Fibroblast of skin of abdomen (primary cell): ENCODE measurements at places on chromosomes 13 and 19.

DNA sequence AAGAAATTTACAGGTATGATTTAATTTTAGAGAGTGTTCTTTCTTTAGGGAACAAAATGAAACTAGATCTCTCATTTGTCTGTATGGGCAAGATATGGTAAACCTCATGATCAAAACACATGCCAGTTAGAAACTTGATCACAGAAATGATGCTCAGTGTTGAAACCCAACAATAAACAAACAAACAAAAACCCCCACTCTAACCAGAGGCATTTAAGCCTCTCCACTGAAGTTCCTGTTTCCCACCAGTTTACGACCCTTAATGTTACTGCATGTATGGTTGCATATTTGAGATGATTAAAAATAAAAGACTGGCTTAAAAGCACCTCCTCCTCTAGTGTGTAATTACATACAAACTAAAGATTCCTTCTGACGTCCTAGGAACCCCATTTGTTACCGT, 293.3 kb upstream of the MAB21L1 start:
- DNase-seq: no peak

DNA sequence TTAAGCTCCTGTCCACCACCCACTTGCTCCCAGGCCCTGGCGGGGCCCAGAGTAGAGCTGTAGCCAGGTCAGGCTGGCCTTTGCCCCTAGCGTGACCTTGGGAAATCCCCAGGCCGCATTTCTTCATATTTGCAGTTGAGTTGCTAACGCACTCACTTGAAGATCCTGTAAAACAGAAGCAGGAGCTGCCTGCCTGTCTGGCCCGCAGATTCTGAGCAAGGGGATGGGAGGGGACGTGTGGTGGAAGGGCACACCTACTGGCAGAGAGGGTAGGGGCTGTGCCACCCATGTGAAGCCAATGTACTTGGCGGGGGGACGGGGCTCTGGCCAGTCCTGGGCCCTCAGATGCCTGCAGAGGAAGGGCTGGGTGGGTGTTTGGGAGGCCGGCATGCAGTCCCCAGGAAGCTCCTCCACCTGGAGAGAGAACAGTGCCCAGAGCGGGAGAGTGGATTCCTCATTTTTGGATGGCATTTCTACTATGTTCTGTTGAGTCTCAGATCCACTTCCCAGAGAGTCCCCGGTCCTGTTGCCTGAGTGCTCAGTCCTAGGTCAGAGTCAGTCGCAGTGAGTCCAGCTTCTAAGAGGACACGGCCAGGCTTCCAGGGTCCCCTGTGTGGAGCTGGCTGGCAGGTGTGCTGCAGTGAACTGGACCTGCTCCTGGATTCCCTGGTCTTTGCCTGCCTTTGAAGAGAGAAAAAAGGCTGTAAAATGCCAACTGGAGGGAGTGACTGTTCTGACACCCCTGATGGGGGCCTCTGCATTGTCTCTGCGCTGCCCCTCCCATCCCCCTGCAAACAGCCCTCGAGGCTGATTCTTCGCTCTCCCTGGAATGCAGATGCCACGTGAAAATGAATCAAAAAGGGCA, 62.9 kb downstream of the GGACT start:
- no peak for DNase-seq

GRCh38 chr13:73254827-73255226, 196.0 kb downstream of the KLF5 start:
- DNase-seq: no peak

DNA sequence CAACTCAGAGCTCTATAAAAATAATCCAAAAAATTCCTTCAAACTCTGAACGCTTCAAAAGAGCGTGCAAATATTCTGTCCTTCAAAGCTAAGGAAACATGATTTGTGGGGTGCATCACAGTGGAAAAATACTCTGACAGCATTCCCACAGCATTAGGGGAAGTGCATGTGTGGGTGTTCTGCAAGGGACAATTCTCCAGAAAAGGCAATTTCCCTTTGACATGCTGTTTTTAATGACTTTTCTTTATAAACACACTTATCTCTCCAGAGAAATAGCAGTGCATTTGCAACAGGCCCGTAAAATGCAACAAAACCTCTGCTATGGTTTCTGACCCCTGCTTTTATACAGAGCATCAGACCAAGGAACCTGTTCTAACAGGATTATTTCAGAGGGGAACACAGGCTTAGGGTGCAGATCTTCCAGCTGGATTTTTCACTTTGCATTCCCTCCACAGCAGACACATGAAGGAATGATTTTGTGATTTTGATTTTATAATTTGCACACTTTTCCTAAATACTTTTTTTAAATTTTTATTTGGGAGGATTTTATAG, 42.6 kb downstream of the KL start:
- no peak for DNase-seq

DNA sequence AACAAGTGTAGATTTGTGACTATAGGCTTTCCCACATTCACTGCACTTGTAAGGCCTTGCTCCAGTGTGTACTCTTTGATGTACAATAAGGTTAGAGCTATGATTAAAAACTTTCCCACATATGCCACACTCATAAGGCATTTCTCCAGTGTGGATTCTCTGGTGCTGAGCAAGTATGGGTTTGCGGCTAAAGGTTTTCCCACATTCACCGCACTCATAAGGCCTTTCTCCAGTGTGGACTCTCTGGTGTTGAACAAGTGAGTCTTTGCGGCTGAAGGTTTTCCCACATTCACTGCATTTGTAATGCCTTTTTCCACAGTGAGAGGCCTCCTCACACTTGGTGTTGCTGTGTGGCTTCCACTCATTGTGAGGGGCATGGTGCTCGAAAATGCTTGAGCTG, 3.7 kb downstream of the ZNF772 start:
- DNase-seq: no peak

- DNase-seq: peak; percentile 95
These were observed 135.0 kb upstream of the KL start for GRCh38 chr13:32881074-32881776.

DNA sequence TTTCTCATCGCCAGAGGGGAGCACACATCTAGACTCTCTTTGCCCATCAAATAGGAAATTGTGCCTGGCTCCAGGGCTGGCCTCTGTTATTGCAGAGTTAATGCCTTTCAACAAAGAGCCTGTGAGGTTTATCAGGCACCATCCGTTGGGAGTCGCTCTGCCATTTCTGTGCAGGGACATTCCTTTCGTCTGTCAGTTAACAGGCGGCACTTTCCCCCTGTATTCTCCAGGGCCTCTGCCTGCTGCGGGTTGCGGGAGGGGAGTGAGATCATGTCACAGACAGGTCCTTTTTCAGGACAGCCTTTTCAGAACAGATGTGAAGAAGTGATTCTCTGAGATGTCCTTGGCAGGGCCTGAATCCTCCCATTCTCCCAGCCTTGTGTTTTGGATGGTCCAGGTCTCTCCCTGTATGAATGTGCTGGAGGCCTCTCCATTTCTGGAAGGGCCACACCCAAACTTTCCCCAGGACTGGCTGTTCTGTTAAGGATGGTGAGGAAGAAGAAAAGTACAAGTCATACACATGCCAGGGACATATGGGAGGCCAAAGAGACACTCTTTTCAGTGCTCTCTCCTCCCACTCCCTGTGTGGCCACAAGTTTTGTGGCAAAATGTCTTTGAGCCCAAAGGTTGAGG, 14.9 kb downstream of the SERP2 start:
- no peak for DNase-seq

DNA sequence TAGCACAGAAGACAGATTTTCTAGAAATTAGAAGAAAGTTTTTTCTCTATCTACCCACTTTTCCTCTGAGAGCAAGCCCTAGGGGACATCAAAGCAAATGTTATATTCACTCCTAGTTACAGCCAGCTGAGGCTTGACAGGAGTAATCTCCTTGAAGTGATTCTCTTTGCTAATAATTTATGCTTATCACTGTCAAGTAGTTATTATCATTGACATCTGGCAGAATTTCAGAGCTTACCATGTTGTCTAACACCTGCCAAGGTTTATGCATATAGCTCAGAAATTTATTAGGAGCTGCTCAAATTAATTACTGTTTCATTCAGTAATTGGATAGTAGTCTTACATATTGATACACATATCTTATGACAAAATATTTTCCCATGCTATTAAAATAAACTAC, 465.9 kb upstream of the ATXN8OS start:
- no peak for DNase-seq

- peak; percentile 70 for DNase-seq
These were observed 43.9 kb downstream of the CERS4 start for GRCh38 chr19:8252922-8253589.

- no peak for DNase-seq
These were observed 13.7 kb upstream of the SIGLEC10 start for GRCh38 chr19:51431124-51431523.

GRCh38 chr13:33262594-33262993, 23.0 kb downstream of the STARD13 start:
- no peak for DNase-seq

DNA sequence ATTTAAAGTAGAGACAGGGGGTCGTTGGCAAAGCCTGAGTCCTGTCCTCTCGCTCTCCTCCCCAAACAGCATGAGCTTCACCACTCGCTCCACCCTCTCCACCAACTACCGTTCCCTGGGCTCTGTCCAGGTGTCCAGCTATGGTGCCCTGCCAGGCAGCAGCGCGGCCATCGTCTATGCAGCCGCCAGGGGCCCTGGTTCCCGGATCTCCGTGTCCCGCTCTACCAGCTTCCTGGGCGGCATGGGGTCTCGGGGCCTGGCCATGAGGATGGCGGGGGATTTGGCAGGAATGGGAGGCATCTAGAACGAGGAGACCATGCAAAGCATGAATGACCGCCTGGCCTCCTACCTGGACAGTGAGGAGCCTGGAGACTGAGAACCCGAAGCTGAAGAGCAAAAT, 1117.2 kb upstream of the MIR17HG start:
- DNase-seq: no peak

DNA sequence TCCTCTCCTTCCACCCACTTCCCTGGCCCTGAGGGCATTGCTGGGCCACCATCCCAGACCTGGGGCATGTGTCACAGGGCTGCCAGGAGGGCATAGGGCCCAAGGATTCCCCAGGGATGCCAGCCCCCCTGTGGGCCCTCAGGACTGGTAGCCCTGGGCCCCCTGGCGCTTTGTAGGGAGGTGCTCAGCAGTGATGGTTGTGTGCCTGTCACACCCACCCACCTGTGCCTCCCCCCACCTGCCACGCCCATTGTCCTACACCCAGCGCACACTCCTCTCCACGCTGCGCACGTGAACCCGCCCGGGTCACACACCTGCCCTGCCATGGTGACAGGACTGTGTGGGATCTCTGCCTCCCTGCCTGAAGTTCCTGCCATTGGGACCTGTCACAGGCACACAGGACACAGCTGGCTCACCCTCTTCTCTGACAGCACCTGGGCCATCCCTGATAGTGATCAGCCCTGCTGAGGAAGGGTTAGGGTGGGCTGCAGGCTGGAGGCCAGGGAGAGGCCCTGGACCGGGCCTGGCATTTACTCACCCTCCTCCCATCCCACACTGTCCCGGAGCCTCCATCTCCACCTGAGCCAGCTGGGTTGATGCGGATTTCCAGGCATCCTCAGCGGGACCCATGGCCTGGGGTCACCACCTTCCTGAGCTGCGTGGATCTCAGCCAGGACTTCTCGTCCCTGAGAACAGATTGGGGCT, 23.9 kb downstream of the WTIP start:
- DNase-seq: no peak

GRCh38 chr13:104281910-104282309, 1215.7 kb upstream of the SLC10A2 start:
- no peak for DNase-seq

DNA sequence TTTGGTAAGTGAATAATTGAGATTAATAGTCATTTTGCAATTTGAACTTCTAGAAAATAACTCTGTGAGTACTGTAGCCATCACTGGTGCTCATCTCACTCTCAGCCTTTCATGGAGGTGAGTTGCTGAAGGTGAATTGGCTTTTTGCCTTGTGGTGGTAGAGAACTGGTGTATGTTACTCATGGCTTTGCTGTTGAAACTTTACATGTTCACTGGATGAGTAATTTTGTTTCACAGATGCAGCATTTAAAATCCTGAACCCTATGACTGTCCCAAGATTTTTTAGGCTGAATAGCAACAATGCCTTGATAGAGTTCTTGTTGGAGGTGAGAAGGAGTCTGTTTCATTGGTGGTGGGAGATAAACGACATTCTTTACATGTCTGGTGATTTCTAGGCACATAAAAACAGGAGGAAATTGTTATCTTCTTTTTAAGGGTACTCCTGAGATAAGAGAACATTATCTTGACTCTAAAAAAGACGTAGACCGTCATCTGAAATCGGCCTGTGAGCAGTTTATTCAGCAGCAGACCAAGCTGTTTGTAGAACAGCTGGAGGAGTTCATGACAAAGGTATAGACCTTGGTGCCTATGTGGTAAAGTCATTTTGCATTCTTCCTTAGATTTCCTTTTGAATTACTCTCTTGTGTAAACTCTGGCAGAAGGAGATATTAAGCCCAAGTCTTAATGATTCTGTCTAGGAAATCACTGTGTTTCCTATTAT, 53.9 kb downstream of the COG3 start:
- DNase-seq: peak; percentile 50

DNA sequence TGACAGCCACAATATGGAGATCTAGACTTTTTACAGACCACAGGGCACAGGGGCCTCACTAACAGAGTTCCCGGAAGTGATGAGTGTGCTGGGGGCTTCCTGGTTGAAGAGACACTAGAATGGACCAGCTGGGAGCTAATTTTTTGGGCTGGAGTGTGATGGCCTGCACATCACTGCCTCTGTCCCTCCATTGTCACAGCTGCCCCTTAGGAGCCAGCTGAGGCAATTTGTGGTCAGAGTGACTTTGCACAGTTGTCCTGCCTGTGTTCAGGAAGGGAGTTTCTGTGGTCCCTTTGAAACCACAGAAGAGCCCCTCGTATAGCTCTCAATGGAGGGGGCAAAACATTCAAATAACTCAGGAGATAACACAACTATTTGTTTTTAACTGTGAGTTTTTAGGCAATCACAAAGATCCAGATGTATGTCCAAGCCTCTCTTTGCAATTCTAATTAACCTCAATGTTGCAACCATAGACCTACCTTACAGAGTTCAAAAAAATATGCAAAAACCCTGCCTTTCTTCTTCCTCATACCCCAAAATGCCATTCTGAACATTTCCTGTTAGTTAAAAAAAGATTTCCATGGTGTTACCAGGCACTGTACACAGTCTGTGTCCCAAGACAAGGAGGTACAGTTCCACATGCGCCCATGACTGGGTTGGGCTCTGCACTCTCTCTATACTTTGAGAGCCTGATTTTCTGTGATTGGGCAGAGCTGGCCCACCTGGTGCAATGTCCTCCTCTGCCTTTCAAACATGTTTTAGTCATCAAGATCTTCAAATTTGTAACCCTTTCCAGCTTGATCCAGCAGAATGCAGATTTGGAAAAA, 2.4 kb downstream of the ALOX5AP start:
- no peak for DNase-seq

DNA sequence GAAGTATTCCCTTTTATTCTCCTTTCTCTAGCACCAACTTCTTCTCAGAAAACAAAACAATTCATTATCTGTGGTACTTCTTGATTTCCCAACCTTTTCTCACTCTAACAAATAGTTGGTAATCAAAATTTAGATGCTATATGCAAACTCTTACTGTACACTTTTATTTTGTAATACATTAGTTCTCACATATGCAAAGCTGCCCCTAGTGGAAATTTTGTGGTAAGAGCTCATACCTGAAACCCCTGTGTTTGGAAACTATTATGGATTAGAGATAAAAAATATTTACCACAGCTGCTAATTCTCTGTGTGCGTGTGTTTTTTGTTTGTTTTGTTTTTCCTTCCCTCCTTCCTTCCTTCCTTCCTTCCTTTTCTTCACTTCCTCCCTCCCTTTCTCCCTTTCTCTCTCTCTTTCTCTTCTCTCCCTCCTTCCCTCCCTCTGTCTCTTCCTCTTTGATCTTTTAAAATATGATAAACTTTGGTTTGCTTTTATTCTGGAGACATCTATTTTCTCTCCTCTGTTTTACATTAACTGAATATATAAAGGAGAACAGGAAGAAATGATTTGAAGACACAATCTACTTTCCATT, 537.4 kb downstream of the SLITRK6 start:
- DNase-seq: no peak
